ENCODE measurements at places on chromosomes 16 and 17. TPM values are rescaled to one million over a fixed set of nuclear protein-coding genes. Genes with fewer than 3 reads are reported as not detected.

Gene TMEM132E
- total RNA-seq = not detected

Gene UMOD
- total RNA-seq = not detected

Gene ACBD4
- 1.7 TPM for total RNA-seq

Gene FASN
- total RNA-seq = 15.3 TPM

Gene PRR29
- total RNA-seq = not detected

Gene CCL8
- not detected for total RNA-seq

Gene OTOP2
- not detected for total RNA-seq

Gene ABCC6
- 0.56 TPM for total RNA-seq

Gene TNFSF12
- total RNA-seq = 2.7 TPM

Gene IRF8
- total RNA-seq = not detected

Gene MAFG
- total RNA-seq = 6.4 TPM

Gene KRT16
- total RNA-seq = not detected

Gene C17orf78
- total RNA-seq = not detected

Gene CEP112
- total RNA-seq = 3.6 TPM

Gene OR2C1
- under 0.01 TPM for total RNA-seq

Gene NAA60
- 5.6 TPM for total RNA-seq

Gene RNF43
- under 0.01 TPM for total RNA-seq

Gene CMTM1
- total RNA-seq = 1.7 TPM

Gene KRTAP2-3
- total RNA-seq = 1.4 TPM

Gene ABCC12
- total RNA-seq = under 0.01 TPM

Gene PRSS33
- total RNA-seq = not detected

Gene PRR35
- not detected for total RNA-seq

Gene C17orf75
- 18.3 TPM for total RNA-seq

Gene P2RX5
- 1.7 TPM for total RNA-seq

Gene OSGIN1
- 0.90 TPM for total RNA-seq

Gene NECAB2
- not detected for total RNA-seq

Gene STXBP4
- total RNA-seq = 20.4 TPM

Gene RAB37
- total RNA-seq = not detected

Gene SLC13A2
- total RNA-seq = not detected

Gene WNK4
- 1.3 TPM for total RNA-seq

Gene CBX8
- total RNA-seq = 5.3 TPM

Gene PLCG2
- 0.28 TPM for total RNA-seq

Gene LRRC37A
- 0.56 TPM for total RNA-seq

Gene TSPOAP1
- 0.90 TPM for total RNA-seq

Gene CCDC200
- not detected for total RNA-seq

Gene SALL1
- 0.90 TPM for total RNA-seq

Gene ZFHX3
- total RNA-seq = 2.2 TPM

Gene HSD17B1
- total RNA-seq = 0.56 TPM

Gene CACNG1
- total RNA-seq = not detected

Gene NAGS
- 0.28 TPM for total RNA-seq

Gene CCL1
- total RNA-seq = not detected

Gene SLC5A2
- not detected for total RNA-seq

Measured in IMR-90 (cell line).